ENCODE measurements at places on chromosomes 6 and 20.

GRCh38 chr20:37888641-37889040 is 14.3 kb upstream of the VSTM2L start:
- no peak for DNase-seq

GRCh38 chr6:111033628-111034289 is 51.9 kb downstream of the RPF2 start:
- DNase-seq = no peak

GRCh38 chr6:121187833-121188200 is 146.5 kb downstream of the TBC1D32 start:
- DNase-seq = no peak

- no peak for DNase-seq
Measured at GRCh38 chr6:170137176-170137891, 153.5 kb downstream of the DLL1 start.

- no peak for DNase-seq
Measured at GRCh38 chr6:149628875-149629510, 19.5 kb downstream of the KATNA1 start.

DNA sequence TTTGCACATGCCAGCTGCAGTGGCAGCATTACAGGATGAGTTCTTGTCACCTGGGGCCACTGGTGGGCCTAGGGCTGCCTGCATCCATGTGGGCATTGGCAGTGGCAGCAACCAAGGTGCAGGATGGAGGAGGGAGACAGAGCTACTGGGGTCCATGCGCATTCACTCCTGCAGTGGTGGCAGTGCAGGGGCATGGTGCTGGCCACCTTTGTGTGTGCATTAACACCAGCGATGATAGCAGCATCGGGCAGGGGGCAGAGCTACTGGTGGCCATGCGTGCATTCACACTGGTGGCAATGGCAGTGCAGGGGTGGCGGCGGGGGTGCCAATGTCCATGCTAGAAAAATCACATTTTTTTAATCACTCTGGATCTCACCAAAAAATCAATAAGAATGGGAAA is 730.0 kb downstream of the KHDRBS2 start:
- DNase-seq = no peak

DNA sequence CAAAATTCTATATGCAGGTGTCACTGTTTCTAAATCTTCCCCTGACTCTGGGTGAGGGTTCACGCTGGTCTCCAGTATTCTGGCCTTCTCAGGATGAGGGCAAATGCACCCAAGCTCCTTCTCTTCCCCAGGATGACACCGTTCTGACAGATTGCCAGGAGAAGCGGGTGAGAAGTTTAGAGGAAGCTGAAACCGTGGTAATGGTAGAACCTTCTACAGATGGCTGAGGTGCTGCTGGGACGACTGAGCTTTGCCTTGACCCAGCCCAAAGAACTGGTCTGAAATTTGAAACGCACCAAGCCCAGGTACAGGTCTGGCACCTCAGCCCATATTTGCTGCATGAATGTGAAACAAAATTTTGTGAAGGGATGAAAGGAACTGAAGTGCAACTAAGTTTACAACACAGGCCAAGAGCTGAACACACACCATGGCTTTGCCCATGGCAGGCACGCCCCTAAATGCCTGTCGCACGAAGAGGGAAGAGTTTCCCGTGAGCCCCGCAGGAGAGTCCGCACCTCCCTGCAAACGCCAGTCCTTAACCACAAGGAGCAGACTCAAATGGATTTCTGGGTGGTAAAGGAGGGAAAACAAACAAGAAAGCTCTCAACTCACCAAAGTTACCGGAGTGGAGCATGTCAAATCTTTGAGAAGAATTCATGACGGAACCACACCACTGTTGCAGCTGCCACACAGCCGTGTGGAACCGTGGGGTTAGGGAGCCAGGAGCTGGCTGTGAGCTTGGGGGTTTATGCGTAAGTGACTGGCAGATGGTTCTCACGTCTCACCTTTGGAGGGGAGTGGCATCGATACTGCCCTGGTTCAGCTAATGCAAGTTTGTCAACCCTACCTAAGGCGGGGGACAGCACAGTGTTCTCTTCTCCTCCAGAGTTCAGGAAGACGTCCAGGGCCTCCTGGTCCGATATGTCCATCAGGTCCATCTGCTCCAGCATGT is 138.9 kb downstream of the DTNBP1 start:
- DNase-seq = peak; percentile 67

DNA sequence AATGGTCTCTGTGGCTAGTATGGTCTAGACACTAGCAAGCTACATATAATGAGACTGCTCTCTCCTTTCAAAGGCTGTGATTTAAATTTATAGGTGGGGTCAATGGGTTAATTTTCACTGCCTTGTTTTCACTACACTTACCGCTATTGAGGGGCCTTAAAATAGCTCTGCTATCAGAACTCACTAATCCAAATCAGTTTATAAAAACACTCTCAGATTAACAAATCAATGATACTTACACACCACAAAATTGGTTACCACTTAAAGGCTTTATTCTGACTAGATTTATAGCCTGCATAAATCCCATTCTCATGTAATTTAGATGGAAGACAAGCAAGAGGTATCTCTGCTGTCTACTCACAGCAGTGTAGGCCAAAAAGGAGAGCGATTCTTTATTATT is 313.0 kb upstream of the AGPAT4 start:
- no peak for DNase-seq

GRCh38 chr6:45605971-45606370 is 228.2 kb upstream of the SUPT3H start:
- no peak for DNase-seq

- DNase-seq = no peak
Measured at GRCh38 chr20:58393299-58393698, 4.3 kb downstream of the VAPB start.

- DNase-seq = no peak
Measured at GRCh38 chr6:52157301-52157941, 28.8 kb upstream of the IL17A start.

DNA sequence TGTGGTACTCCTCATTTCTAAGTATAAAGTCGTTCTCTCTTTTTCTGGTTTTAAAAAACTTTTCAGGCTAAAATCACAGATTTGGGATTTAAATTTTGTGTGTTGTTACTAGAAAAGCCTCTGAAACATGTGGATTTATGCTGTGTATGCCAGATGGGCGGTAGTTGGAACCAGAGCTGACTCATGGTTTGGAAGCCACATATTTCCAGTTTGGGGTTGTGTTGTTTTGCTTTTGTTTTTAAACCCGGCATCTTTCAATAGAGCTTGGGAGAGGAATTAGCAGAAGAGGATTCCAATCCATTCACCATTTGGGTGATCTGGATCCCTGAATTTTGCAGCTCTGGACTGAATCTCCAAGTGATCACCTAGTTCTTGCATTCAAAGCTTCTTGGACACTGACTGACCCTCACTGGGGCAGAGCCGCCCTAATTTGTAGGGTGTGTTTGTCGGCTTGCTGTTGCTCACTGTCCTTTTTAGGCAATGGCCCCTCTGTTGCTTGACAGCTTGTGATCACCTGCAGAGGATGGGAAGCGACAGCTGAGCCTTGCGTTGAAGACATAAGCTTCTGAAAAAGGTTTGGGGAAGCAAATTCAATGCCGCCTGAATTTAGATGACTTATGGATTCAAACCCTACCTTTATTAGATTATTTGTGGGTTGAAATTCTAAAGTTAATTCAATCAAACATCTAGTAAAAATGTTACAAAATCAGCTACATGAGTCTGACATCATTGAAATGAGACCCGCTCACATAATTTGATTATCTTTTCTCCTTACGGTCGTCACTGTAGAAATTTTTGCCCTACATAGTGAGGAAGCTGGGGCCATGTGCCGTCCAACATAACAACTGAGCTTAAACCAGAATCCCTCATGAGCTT is 79.9 kb upstream of the CD83 start:
- DNase-seq = no peak

- no peak for DNase-seq
Measured at GRCh38 chr6:149111556-149112115, 205.9 kb upstream of the TAB2 start.

DNA sequence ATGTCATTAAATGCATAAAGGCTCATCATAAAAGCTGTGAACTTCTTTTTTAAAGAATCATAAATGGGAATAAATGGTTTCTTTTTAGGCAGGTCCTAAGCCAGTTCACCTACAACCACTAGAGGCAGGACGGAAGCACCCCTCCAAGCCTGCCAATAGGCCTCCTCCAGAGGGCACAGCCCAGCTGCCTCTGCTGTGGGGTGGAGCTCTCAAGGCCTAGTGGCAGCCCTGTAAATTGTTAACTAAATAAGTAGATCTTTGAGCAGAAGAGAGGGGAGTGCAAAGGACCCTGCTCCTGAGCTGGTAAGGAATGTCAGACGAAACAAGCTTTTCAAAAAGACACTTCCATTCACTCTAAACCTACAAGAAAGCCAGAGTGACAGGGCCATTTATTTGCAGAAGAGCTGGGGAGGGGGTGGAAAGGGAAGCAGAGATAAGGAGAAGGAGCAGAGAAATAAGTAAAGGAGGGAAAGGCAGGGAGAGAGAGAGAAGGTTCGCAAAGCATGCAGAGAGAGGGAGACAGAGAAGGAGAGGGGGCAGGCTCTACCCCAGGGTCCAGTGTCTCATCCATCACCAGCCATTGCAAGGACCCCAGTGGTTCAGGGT is 18.0 kb upstream of the MAFB start:
- DNase-seq = no peak

- no peak for DNase-seq
Measured at GRCh38 chr6:158408552-158409130, 96.4 kb downstream of the TULP4 start.

DNA sequence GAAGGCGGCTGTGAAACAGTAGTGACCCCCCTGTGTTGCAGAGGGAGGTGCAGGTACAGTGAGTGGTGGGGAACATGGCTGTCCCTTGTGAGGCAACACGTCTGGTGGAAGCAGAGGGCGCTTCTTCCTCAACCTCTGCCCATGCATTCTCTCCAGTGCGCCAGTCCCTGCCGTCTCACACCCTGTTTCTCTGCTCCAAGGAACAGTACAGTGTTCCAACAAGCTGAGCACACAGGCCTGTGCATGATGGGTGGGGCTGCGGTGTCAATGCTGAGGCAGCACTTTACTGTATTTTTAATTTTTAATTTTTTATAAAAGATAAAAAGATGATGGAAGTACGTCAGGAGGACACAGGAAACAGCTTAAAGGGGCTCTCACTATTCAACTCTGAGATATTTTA is 32.5 kb downstream of the CST2 start:
- DNase-seq = no peak

GRCh38 chr6:162638931-162639574 is 88.5 kb downstream of the PRKN start:
- no peak for DNase-seq
